Panc1 (cell line): ENCODE measurements at places on chromosomes 16 and 17.

- no peak for DNase-seq
Measured at GRCh38 chr16:85613604-85614337, 649 bp downstream of the GSE1 start.

DNA sequence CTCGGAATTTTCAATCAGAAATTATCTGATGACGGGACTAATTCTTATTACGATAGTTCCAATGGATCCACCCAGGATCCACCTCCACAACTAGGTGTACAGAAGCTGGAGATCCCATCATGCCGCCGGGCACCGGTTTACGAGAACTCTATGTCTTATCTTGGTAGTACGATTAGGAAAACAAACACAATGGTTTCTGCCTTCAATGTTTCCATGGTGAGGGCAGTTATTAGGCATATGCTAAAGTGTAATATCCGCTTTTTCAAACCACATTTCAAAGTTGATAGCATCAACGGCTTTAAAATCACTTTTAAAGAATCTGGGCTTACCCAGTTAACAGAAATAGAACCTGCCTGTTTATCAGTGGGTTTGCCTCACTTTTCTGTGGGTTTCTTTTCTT lies 705.7 kb downstream of the MAF start:
- DNase-seq: no peak

- no peak for DNase-seq
Measured at GRCh38 chr17:31834448-31834847, 24.6 kb downstream of the COPRS start.

DNA sequence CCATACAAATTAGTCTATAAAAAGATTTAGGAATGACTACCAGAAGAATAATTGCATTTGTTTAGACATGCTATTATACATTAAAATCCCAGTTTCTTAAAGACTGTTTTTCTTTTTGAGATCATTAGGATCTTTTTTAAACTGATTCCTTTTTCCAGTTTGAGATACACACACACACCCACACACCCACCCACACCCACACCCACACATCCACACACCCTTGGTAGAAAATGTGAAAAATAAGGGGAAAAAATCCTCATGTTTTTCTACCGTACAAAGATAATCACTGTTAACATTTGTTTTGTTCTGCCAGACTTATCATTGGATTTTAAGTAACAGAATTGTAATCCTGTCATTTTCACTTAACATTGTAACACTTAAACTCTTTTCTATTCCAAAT lies 27.1 kb upstream of the ABCC11 start:
- no peak for DNase-seq

- DNase-seq: no peak
Measured at GRCh38 chr16:1991588-1991947, 1.8 kb downstream of the SYNGR3 start.
